Stimulated activated CD8-positive, alpha-beta memory T cell treated with anti-CD3 and anti-CD28 coated beads, Interleukin-4, amount 100 ng/mL, for 4 hours (primary cell): ENCODE measurements at places on chromosomes 12 and 14.

DNA sequence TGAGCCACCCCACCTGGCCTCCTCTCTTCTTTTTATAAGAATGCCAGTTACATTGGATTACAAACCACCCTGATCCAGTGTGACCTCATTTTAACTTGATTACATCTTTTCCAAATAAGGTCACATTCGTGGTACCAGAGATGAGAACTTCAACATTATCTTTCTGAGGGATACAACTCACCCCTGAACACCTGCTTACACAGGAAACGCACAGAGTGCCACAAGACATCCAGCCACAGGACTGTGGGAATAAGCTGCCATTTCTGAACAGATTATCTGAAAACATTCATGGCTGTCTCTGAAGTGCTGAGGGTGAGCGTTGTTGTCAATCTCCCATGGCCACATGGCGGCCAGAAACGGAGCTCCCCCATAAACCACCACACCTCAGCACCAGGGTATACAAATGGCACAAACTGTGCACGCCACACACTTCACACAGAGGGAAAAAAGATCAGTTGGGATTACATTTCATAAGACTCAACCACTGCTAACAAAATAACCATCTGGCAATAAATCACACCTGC, 23.7 kb downstream of the FOXN3 start:
- no peak for DNase-seq

GRCh38 chr14:23636317-23637211, at the start of gene DHRS2:
Gene DHRS2, plus strand, starts transcription at chr14:23636364. Its CDS starts 2,501 bp downstream, at chr14:23638865.
- no peak for DNase-seq

DNA sequence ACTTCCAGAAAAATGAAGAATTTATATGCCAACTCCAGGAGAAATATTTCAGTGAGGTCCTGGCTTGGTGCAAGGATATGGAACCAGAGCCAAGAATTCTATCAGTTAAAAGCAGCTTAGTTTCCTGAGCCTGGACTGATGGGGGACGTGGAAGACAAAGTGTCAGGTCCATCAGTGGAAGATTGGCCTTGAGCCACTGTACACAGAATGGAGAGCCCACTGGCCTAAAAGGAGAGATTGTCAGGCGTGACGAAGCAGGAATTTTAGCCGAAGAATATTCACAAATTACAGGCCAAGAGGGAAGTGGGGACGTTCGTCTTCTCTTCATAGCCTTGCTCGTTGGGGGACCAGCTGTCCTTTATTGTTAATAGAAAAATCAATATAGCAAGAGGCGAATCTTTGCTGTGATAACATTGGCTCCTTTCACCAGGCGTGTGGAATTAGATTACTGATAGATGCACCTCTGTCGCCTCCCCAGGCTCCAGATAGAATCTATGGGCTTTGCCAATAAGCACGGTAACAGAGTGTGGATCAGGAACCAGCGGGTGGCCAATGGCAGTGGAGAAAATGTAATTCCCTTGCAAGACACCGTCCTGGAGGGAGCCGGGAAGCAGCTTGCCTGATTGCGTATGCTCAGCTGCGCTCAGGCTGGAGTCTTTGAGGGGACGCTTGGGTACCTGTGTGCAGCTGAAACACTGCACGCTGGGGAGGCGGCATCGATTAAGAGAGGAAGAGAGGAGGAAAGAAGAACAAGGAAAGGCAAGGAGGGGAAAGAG, 56.4 kb downstream of the TMEM132C start:
- no peak for DNase-seq

DNA sequence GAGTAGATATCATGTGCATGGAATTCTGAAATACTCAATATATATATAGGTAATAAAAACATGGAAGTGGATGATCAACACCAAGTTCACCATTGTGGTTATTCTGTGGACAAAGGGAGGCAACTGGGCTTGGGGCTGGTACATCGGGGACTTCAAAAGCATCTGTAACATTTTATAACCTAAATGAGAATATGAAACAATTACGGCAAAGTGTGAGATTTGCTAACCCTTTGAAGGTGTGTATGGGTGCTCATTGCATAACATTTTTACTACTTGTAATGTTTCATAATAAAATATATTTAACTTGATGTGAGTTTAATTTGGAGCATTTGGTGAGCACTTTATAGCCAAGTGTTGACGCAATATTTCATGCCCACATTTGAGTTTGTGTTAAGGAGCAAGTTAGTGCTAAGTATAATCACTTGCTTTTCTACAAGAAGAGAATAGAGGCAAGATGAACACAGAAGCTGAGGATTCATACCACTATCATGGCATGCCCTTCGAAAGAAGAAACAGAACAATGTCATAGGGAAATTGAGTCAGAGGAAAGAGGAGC, 109.3 kb downstream of the NTN4 start:
- no peak for DNase-seq

DNA sequence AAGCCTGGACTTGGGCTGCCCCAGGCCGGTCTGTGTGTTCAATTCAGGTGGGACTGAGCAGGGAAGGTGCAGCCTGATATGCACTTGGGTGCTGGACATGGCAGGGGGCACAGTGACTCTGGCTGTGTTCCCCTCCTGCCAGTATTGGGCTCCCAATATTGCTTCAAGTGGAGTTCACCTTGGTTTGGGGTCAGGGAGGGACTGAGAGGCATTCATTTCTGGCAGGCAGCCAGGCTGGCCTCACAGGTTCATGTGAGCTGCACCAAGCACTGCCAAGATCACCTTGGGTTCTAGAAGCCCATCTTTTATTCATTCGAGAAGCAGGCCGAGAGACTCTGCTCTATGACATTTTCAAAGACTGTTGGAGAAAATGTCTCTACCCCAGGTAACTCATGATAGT, 245.0 kb downstream of the CHST11 start:
- no peak for DNase-seq

- no peak for DNase-seq
These were observed 263.4 kb upstream of the PLEKHG7 start for GRCh38 chr12:92439420-92439805.

DNA sequence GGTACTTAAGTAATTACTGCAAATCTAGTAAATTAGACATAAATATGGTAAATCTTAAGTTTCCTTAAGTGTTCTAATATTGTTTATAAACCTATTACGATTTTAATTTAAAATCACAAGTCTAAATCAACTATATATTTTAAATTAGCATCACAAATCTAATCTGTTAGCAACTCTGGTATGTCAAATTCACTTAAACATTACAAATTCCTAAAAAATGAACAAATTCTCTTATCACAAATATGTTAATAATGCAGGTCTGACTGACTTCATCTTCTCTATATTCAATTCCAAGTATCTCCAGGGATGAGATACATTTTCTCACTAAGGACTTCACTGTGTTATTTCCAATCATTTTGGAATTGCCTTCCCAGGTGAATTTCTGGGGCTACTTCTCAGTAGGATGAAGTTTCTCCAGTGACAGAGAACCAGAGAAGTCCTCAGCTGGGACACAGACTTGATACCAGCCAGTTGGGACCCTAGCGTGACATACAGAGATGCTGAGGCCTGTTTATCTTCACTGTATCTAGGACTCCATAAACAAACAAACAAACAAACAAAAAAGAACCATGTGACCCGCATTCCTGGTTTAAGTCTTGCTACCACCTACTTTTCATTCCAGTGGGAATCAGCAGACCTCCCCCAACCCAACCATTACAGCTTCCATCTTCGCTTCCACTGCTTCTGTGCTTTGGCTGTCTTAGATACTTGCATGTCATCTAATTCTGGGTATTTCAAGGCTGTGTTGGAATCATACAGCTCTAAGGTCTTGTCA, 21.8 kb downstream of the CFAP251 start:
- no peak for DNase-seq

DNA sequence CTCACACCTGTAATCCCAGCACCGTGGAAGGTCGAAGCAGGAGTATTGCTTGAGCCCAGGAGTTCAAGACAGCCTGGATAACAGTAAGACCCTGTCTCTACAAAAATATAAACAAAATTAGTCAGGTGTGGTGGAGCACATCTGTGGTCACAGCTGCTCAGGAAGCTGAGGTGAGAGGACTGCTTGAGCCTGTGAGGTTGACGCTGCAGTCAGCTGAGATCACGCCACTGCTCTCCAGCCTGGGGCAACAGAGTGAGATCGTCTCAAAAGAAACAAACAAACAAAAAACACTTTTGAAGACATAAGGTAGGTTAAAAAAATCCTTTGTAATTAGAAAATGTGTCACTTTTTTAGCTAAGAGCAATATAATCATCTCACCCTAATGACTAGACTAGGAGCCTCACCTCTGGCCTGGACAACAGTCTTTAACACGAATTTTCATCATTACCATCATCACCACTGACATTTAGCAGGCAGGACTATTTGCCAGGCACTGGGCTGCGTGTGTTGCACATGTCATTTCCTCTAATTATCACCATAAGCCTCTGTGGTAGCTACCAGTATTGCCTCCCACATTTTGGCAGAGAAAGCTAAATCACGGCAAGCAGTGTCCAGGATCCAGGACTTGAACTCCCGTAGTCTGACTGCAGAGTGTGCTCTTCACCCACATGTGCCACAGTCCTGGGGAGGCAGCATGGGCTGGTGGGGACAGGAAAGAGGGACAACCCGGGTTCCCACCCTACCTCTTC, 4.6 kb upstream of the SYCP3 start:
- no peak for DNase-seq

DNA sequence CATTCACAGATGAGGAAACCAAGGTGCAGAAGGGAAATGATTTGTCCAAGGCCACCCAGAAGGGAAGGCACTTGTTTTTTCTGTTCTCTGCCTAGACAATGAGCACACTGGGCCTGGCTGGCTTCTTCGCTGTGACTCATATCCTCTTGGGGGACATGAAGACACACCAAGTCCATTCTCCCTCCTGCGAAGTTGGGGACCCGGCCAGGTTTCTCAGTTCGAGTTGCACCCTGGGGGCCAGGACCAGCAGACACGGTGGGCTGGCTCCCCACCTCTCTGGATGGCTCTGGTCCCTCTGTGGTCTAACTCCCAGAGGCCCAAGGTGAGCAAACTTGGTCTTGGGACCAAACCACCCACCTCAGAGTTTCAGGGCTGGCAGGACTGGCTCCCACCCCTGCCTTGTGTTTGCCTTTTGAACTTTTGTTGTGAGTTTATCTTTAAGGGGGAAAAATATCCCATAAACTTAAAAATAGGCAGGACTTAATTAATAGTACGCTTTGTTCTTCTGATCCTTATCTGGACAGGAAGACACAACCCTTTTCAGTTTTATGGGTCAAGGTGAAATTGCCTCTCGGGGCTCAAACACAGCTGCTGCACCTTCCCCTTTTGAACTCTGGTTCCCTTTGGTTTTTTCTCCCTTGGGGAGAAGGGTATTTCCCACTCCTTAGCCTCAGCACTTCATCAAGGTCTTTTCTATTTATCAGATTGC, 9.0 kb upstream of the MLEC start:
- DNase-seq, result no peak

DNA sequence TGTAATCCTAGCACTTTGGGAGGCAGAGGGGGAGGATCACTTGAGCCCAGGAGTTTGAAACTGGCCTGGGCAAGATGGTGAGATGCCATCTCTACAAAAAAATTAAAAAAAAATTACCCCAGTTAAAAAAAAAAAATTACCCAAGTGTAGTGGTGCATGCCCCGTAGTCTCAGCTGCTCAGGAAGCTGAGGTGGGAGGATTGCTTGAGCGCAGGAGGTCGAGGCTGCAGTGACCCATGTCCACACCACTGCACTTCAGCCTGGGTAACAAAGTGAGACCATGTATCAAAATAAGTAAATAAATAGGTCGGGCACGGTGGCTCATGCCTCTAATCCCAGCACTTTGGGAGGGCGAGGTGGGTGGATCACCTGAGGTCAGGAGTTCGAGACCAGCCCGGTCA, 128.8 kb downstream of the VRK1 start:
- no peak for DNase-seq

GRCh38 chr12:1809591-1810190, 10.7 kb upstream of the LRTM2 start:
- no peak for DNase-seq

DNA sequence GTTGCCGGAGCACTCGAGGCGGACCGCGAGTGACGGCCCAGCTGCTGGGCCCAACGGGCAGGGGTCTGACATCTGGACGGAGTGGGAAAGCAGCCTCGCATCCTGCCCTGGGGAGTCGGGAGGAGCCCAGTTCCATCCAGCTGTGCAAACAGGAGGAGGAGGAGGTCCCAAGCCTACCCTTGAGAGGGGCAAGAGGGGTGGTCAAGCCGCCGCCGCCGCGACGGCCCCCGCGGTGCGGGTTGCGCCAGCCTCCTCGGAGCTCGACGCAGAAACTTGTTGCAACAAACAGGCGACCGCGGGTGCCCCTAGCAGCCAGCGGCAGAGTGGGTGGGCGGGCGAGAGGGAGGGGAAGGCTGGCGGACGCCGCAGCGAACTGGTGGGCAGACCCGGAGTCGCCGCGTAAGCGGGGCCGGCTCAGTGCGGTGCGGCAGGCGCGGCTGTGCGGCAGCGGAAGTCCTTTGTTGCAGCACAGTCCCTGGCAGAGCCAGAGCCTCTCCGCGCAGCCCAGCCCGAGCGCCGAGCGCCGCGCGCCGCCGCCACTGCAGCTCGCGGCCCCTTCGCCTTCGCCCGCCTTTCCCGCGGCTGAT, at the start of gene ZBTB1:
Gene ZBTB1, plus strand, starts transcription at position 461 of the 587 bp plus-strand sequence. CDS start 16,735 bp downstream, outside the sequence.
- DNase-seq, result peak; percentile 81
